ENCODE measurements at places on chromosomes 4 and X.

- H3K27ac ChIP-seq, result no peak overlapping the region
- H3K4me1 ChIP-seq, result no peaks in the 10 kb centered on the region
- no peak for DNase-seq
- H3K27me3 ChIP-seq, result no peaks in the 10 kb centered on the region
- peaks cover 52% of the 10 kb centered on the region for H3K36me3 ChIP-seq
Observed at GRCh38 chr4:1973218-1973617, 35.6 kb downstream of the NELFA start.

DNA sequence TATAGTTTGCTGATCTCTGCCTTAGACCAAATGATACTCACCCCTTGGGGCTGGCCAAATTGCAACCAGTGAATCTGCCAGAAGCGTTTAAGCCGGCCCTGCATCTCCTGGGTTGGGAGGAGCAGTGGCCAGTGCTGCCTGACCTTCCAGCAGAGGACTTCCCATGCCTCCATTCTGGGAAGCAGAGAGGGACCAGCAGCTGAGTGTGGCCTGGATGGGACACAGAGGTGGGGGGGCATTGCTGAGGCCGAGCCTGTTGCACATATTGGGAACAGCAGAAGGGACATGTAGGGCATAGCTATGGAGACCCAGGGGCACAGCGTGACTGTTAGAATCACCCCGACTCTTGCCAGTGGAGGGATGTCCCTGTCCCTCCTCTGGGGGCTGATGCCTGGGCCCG lies 93.3 kb downstream of the CPZ start:
- H3K36me3 ChIP-seq, result no peaks in the 10 kb centered on the region
- no peak for DNase-seq
- H3K27me3 ChIP-seq, result no peaks in the 10 kb centered on the region
- H3K4me3 ChIP-seq, result no peak overlapping the region
- no peak overlapping the region for H3K27ac ChIP-seq
- no peaks in the 10 kb centered on the region for H3K4me1 ChIP-seq

- no peaks in the 10 kb centered on the region for H3K36me3 ChIP-seq
- H3K4me1 ChIP-seq, result no peaks in the 10 kb centered on the region
- no peaks in the 10 kb centered on the region for H3K27me3 ChIP-seq
- H3K4me3 ChIP-seq, result no peak overlapping the region
- H3K27ac ChIP-seq, result no peak overlapping the region
Observed at GRCh38 chrX:20309806-20310205, 43.1 kb upstream of the RPS6KA3 start.

DNA sequence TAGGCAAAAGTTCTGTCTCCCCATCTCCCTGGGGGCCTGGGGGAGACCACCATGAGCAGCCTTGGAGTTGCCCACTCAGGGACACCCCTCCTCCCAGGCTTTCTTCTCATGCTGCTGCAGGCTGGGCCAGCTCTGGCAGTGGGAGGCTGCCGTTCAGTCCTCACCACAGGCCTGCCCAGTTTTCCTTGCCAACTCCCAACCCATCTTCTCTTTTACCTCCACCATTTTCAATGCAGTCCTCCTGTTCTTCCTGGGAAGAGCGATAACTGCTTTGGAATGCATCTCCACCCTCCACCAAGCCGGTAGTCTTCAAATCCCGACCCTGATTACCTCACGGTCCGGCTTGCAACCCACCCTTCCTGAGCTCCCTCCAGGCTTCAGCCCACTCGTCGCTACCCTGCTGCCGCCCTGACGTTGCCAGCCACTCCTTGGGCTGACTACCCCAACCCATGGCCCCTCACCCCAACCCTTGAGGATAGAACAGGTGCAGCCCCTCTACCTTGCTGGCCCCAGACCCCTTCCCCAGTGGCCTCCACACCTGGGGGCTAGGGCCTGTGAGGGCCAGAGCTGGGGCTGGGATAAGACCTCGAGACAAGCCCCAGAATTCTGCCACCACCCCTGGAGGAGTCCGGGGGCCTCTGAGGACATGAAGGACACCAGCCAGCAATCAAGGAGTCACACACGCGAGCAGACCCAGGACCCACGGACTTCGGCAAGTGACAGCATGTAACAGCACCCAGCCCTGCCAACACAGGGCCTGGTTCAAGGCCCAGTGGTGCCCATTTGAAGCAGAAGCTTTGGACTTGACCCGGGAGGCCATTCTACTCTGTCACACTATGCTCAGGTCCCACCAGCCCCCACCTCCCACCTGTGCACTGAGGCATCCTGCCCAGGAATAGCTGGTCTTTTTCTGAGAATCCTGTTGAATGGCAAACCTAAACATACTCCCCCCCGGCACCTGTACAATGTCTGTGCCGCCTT lies 9.2 kb downstream of the WDR1 start:
- H3K36me3 ChIP-seq, result peaks cover 39% of the 10 kb centered on the region
- H3K27me3 ChIP-seq, result no peaks in the 10 kb centered on the region
- DNase-seq, result no peak
- no peak overlapping the region for H3K4me3 ChIP-seq
- H3K27ac ChIP-seq, result peak overlapping the region; percentile 89
- peaks cover 59% of the 10 kb centered on the region for H3K4me1 ChIP-seq

GRCh38 chr4:78689261-78689660 lies 86.9 kb upstream of the BMP2K start:
- no peak overlapping the region for H3K27ac ChIP-seq
- no peak overlapping the region for H3K4me3 ChIP-seq
- no peaks in the 10 kb centered on the region for H3K27me3 ChIP-seq
- H3K4me1 ChIP-seq, result no peaks in the 10 kb centered on the region

GRCh38 chr4:118344801-118345200 lies 8.0 kb downstream of the PRSS12 start:
- no peaks in the 10 kb centered on the region for H3K4me1 ChIP-seq
- no peaks in the 10 kb centered on the region for H3K27me3 ChIP-seq
- H3K4me3 ChIP-seq, result no peak overlapping the region
- DNase-seq, result no peak

DNA sequence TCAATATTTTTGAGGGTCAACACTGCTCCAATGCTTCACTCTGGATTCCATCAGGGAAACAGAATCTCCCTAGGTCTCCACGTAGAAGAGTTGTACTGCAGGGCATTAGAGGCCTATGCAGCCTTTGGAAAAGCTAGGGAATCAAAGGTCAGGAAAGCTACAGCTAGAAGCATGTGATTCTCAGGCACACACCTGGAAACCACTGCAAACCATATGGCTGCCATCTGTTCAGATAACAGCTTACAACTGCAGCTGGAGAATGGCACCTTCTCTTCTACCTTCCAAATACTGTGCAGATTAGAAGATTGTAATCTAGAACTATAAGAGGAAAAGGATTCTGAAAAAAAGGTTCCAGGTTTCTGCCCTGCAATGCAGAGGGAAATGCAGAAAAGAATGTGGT lies 60.6 kb downstream of the BTC start:
- no peaks in the 10 kb centered on the region for H3K27me3 ChIP-seq
- H3K4me3 ChIP-seq, result no peak overlapping the region

DNA sequence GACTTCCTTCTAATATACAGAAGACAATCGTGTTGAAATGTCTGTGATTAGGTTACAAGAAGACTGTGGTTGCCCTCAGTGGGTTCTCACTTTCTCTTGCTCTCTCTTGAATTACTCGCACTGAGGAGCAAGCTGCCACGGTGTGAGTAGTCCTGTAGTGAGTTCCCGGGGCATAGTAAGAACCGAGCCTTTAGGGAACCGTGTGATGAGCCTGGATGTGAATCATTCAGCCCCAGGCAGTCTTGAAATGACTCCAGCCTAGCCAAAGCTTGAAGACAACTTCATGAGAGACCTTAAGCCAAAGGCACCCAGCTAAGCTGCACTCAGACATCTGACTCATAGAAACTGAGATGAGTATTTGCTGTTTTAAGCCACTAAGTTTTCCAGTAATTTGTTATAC lies 292.7 kb downstream of the SPOCK3 start:
- H3K27ac ChIP-seq, result no peak overlapping the region
- H3K4me1 ChIP-seq, result no peaks in the 10 kb centered on the region
- DNase-seq, result no peak
- H3K27me3 ChIP-seq, result no peaks in the 10 kb centered on the region
- H3K36me3 ChIP-seq, result no peaks in the 10 kb centered on the region

DNA sequence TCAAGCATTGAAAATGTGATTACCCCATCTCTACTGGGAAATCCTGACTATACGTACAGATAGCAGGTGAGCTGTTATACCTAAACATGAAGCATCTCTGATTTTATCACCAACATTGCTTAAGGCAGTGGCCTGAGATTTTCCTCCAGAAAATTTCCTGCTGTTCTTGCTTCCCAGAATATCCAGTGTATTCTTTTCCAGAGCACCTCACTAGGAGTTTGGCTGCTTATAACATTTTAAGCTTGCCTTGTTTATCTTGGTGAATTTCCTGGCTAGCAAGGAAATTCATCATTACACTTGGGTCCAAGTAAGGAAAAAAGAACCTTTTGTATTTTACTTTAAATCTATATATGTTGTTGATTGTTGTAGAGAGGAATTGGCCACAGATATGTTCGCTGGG lies 73.0 kb upstream of the CLCN4 start:
- no peak for DNase-seq
- H3K36me3 ChIP-seq, result peaks cover 12% of the 10 kb centered on the region
- H3K4me3 ChIP-seq, result peak overlapping the region; percentile 40
- peak overlapping the region; percentile 71 for H3K27ac ChIP-seq

DNA sequence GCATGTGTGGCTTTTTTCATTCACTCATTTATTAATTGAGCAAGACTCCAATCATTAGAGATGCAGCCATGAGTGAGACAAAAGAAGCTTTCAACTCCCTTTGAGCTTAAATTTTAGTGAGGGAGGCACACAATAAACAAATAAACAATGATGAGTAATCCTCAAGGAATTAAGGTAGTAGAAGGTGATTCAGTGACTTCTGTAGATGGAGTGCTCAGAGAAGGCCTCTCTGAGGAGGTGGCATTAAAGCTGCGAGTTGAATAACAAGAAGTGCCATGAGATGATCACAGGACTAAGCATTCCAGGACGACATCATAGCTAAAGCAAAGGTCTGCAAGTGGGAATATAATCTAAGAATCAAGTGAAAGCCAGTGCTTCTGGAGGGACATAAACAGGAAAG lies 77.6 kb downstream of the NWD2 start:
- no peaks in the 10 kb centered on the region for H3K27me3 ChIP-seq
- no peak for DNase-seq

GRCh38 chrX:49901048-49901447 lies 21.3 kb upstream of the CLCN5 start:
- no peak for DNase-seq
- H3K36me3 ChIP-seq, result no peaks in the 10 kb centered on the region
- no peaks in the 10 kb centered on the region for H3K27me3 ChIP-seq
- H3K4me1 ChIP-seq, result no peaks in the 10 kb centered on the region
- no peak overlapping the region for H3K4me3 ChIP-seq

DNA sequence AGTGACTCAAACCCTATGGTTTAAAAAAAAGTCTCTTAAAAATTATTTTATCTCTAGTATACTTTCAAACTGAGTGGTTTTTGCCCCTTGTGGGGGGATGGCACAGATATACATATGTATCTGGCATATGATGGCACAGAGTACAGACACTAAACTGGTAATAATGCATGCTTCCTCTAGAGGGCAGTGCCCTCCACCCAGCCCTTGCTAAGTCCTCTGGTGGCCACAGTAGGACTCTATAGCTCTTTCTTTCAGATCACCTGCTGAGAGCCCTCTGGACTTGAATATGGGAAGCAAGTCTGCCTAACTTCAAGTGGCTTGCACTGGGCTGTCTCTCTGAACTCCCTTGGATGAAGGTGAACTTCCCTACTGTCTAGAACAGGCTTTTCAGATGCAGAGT lies 66.3 kb downstream of the TSPAN7 start:
- no peaks in the 10 kb centered on the region for H3K36me3 ChIP-seq
- no peaks in the 10 kb centered on the region for H3K4me1 ChIP-seq
- no peak overlapping the region for H3K4me3 ChIP-seq
- no peak for DNase-seq
- no peaks in the 10 kb centered on the region for H3K27me3 ChIP-seq
- no peak overlapping the region for H3K27ac ChIP-seq

DNA sequence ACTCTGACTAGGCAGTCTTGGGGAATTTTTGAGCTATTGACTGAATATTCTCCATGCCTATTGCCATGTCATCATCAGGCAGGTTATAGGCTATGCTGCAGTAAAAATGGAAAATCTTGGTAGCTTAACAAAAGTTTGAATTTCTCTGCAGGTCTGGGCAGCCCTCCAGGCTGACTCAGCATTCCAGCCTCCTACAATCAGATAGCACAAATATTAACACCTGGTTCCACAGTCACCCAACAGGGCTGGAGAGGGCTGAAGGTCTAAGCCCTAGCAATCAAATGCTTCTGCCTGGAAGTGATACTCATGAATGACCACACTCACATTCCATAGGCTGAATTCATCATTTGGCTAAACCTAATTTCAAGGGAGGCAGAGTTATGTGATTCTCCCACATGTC lies 9.6 kb upstream of the PPP3CA start:
- no peaks in the 10 kb centered on the region for H3K36me3 ChIP-seq
- H3K4me1 ChIP-seq, result no peaks in the 10 kb centered on the region
- no peak overlapping the region for H3K27ac ChIP-seq
- no peak for DNase-seq

GRCh38 chr4:32417113-32417704 lies 1697.0 kb downstream of the PCDH7 start:
- H3K4me3 ChIP-seq, result no peak overlapping the region
- no peaks in the 10 kb centered on the region for H3K4me1 ChIP-seq
- H3K27ac ChIP-seq, result no peak overlapping the region

GRCh38 chrX:121781991-121782390 lies 734.6 kb downstream of the GLUD2 start:
- H3K4me3 ChIP-seq, result no peak overlapping the region
- no peaks in the 10 kb centered on the region for H3K36me3 ChIP-seq
- no peaks in the 10 kb centered on the region for H3K4me1 ChIP-seq
- DNase-seq, result no peak
- H3K27me3 ChIP-seq, result no peaks in the 10 kb centered on the region
- H3K27ac ChIP-seq, result no peak overlapping the region

DNA sequence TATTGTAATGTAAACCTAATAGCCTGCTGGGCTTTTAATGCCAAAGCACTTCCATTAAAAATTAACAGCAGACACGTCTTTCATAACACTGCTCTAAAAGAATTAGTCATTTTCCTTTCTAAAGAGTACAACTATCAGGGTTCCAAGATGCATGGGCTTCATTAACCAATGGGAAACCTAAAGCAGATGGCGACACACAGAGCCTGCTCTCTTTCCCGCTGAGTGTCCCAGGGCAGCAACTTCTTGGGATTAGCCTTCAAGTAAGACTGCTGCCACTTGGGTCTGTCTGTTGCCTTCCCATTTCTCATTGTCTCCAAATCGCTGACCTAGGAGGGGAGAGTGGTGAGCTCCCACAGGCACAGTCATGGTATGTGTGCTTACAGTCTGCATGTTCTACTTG lies 14.0 kb upstream of the PHKA2 start:
- DNase-seq, result no peak
- H3K4me3 ChIP-seq, result no peak overlapping the region
- no peak overlapping the region for H3K27ac ChIP-seq
- no peaks in the 10 kb centered on the region for H3K4me1 ChIP-seq
- H3K36me3 ChIP-seq, result no peaks in the 10 kb centered on the region
- no peaks in the 10 kb centered on the region for H3K27me3 ChIP-seq

All from ascending aorta (tissue), 2 donors.